ENCODE measurements at places on chromosomes 12 and 14.

DNA sequence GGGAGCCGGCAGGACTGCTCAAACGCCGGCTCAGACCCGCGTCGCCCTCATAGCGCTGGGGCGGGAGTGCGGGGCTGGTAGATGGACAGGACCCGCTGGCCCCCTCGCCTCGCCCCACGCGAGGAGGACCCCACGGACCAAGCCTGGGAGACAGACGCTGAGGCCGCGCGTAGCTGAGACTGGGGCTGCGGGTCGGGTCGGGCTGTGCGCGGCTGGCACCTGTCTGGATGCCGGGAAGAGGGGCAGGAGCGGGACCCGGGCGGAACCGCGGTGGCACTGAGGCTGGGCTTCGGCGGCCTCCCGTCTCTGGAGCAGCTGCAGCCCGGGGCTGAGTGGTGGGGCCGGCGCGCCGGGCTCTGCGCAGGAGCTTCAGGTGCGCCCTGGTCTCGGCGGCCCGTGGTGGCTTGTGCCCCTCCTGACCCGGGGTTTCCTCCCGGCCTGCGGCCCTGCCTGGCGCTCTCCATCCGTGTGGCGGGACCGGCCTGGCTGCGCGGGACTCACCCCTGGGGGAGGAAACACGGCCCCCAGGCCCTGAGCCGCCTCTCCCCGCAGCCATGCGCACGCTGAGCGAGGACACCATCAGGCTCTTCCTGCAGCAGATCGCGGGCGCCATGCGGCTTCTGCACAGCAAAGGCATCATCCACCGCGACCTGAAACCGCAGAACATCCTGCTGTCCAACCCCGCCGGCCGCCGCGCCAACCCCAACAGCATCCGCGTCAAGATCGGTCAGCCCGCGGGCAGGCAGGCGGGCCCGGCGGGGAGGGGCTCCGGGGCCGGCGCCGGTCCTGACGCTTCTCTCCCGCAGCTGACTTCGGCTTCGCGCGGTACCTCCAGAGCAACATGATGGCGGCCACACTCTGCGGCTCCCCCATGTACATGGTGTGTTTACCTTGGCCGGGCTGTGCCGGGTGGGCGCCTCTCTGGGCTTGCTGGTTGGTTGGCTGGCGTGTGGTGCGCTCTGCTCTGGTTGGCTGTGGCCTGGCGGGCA is 14.0 kb downstream of the ULK1 start:
- no peak for DNase-seq

DNA sequence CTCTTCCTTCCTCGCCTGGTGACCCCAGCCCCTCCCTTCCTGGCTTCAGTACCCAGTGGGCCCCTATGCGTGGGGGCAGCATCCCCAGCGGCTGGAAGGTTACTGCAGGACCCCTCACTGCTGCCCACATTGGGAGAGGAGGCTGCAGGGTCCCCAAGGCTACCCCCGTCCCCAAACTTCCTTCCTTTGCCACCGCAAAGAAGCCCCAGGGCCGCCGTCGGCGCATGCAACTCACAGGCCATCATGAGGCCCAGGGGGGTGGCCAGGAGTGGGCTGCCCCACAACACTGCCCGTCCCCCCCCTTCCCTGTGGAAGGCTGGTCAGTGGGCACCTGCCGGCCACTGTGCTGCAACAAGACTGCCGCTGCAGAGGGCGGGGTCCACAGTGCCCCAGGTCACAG is 9.5 kb upstream of the TNFAIP2 start:
- no peak for DNase-seq

DNA sequence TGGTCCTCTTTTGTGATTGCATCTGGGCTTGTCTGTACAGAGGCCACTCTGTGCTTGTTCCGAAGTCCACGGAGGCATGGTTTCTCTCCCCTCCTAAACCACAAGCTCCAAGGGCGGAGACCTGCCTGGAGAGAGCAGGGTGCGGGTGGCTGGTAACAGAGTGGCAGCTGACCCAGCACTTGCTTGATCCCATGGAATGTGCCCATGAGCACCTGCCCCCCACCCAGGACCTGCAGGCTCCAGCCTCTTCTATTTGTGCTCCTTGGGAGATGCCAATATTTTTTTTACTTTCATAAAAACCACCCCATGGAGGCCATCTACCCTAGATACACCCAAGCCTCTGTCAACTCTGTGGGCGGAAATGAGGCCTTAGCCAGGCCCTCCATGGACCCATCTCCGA is 104.7 kb downstream of the PRMT8 start:
- DNase-seq: no peak

DNA sequence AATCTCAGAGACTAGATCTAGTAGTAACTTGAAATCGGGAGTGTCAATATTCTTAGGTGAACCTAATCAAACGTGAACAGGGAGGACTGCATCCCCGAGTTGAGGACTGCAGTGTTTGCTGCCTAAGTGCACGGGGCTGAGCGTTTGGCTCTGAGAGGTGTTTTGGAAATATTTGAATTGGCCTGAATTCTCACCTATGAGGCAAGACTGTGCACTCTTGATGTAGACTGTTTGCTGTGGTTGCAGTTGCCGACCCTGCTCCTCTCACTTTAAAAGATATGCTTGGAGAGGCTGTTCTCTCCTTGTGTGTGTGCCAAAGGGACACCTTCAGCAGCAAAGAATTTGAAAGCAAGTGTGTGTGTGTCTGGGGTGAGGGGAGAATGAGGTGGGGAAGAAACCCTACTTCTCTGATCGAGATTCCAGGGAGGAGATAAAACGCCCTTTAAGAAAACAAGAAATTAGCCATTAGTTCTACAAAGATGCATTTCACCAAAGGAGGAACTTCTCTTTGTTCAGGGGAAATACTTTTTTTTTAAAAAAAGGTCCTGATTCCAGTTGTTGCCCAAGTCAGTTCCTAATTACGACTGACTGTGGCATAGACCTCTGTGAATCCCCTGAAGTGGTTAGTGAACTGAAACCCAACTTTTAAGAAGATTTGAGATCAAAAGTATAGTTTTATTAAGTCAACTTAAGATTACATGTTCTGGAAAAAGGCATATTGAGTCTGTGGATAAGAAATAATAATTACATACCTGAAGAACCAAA is 106.6 kb downstream of the DYRK2 start:
- no peak for DNase-seq
